ENCODE measurements at places on chromosomes 5 and 9.

GRCh38 chr9:32579706-32580331 is 6.9 kb upstream of the NDUFB6 start:
- DNase-seq, result peak; percentile 91
- no peaks in the 10 kb centered on the region for H3K36me3 ChIP-seq
- H3K4me1 ChIP-seq, result no peaks in the 10 kb centered on the region
- H3K4me3 ChIP-seq, result no peak overlapping the region

DNA sequence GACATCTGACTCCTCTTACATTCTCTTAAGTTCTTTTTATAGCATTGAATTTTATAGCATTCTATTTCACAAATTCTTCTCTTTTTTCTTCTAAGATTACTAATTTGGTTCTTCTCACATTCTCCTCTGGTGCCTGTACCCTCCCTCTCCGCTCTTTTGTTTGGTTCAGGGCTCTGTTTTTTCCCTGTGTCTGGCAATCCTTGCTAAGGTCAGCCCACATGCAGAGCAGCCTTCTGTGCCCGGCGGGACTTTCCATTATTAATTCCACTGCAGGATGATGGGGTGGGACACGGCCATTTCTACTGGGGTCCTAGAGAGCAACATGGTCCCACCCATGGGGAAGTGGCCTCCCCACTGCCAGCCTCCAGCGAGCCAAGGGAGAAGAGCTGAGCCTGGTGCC is 9.8 kb upstream of the TRAF2 start:
- DNase-seq, result no peak
- H3K36me3 ChIP-seq, result no peaks in the 10 kb centered on the region
- no peak overlapping the region for H3K27ac ChIP-seq
- no peak overlapping the region for H3K4me3 ChIP-seq

GRCh38 chr5:142248853-142249462 is 75.9 kb downstream of the SPRY4 start:
- H3K27me3 ChIP-seq, result no peaks in the 10 kb centered on the region
- DNase-seq, result no peak
- no peaks in the 10 kb centered on the region for H3K4me1 ChIP-seq
- no peaks in the 10 kb centered on the region for H3K36me3 ChIP-seq

DNA sequence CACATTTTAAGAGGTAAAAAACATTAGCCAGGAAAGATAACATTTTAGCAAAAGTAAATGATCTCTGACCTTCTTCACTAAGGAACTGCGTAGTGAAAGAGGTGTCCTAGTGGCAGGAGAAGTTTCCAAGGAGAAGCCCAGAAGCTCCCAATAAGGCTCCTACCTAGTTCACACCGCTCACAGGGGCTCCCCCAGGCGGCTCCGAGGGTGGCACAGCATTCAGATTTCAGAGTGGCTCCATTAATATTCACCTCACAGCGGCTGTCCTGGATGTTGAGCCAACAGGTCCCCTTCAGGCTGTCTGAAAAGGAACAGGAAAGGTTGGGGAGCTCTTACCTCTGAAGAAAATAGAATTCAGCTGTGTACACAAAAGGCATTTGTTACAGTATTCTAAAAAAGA is 187.3 kb downstream of the FBN2 start:
- H3K4me3 ChIP-seq, result no peak overlapping the region
- H3K27me3 ChIP-seq, result no peaks in the 10 kb centered on the region
- no peak overlapping the region for H3K27ac ChIP-seq
- DNase-seq, result no peak
- no peaks in the 10 kb centered on the region for H3K36me3 ChIP-seq

- no peaks in the 10 kb centered on the region for H3K27me3 ChIP-seq
- H3K36me3 ChIP-seq, result no peaks in the 10 kb centered on the region
- DNase-seq, result peak; percentile 50
- H3K27ac ChIP-seq, result peak within 1 kb of the TSS; percentile 44
- H3K4me1 ChIP-seq, result peaks cover 22% of the 10 kb centered on the region
Measured at GRCh38 chr5:181204826-181205760, at the start of gene TRIM7. Gene TRIM7, minus strand, starts transcription at chr5:181205196. Its CDS starts 86 bp downstream, at chr5:181205110.

DNA sequence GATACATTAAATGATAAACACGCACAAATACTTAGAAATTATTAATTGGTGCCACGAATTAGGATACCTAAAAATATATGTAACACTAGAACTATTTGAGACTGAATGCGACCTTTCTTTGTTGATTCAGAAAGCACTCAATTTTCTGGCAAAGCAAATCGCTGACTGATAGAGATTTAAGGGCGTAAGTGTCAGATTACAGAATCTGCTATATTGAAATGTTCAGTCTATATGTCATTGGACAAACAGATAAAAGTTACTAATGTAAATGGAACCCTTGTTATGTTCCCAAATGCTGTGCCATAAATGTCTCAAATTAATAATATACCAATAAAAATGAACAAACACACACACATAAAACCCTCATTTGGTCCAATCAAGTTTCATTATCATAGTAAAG is 137.9 kb downstream of the MPDZ start:
- H3K27ac ChIP-seq, result no peak overlapping the region
- H3K4me1 ChIP-seq, result no peaks in the 10 kb centered on the region
- H3K36me3 ChIP-seq, result peaks cover 4% of the 10 kb centered on the region
- no peak for DNase-seq
- no peak overlapping the region for H3K4me3 ChIP-seq
- H3K27me3 ChIP-seq, result no peaks in the 10 kb centered on the region

DNA sequence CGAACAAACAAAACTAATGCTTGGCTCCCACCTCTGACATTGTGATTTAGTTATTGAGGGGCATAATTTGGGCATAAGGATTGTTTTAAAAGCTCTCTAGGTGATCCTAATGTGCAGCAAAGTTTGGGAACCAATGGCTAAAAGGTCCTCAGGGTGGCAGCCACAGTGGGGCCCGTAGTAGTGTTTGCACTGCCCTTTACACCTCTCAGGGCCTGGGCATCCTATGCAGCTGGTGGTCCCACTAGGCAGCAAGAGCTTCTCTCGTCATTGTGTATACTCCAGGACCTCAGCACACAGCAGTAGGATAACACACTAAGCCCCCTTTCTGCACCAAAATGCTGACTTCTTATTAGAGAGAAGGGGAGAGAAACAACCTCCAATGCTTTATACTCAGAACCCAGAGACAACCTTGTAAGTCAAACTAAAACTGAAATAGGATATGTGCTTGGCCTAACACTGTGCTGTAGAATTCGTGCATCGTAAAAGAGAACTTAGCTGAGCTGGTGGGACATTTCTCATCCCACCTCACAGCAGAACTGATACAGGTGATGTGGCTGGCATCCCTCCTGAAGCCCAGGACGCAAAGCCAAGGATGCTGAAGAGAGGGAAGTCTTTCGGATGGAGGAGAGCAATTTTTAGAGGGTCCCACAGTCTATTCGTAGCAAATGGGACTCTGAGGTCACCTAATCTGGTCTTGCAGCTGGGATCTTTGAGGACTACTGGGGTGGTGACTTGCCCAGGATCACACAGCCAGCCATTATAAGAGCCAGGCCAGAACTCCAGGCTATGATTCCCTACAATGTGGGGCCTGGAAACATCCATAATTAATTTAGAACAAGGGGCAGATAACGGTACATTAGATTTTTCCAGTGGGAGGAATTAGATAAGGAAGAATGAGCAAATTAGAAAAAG is 1.2 kb downstream of the GLRX start:
- DNase-seq, result no peak
- no peaks in the 10 kb centered on the region for H3K27me3 ChIP-seq
- peak overlapping the region; percentile 83 for H3K27ac ChIP-seq
- peaks cover 9% of the 10 kb centered on the region for H3K36me3 ChIP-seq
- peak overlapping the region; percentile 66 for H3K4me3 ChIP-seq

GRCh38 chr5:31232273-31232888 is 38.9 kb downstream of the CDH6 start:
- no peaks in the 10 kb centered on the region for H3K36me3 ChIP-seq
- H3K4me1 ChIP-seq, result peaks cover 12% of the 10 kb centered on the region
- no peak overlapping the region for H3K27ac ChIP-seq
- no peak overlapping the region for H3K4me3 ChIP-seq

GRCh38 chr9:13324988-13325387 is 45.5 kb upstream of the MPDZ start:
- peak; percentile 7 for DNase-seq
- H3K36me3 ChIP-seq, result no peaks in the 10 kb centered on the region
- H3K4me1 ChIP-seq, result no peaks in the 10 kb centered on the region
- H3K27me3 ChIP-seq, result no peaks in the 10 kb centered on the region
- H3K27ac ChIP-seq, result no peak overlapping the region

DNA sequence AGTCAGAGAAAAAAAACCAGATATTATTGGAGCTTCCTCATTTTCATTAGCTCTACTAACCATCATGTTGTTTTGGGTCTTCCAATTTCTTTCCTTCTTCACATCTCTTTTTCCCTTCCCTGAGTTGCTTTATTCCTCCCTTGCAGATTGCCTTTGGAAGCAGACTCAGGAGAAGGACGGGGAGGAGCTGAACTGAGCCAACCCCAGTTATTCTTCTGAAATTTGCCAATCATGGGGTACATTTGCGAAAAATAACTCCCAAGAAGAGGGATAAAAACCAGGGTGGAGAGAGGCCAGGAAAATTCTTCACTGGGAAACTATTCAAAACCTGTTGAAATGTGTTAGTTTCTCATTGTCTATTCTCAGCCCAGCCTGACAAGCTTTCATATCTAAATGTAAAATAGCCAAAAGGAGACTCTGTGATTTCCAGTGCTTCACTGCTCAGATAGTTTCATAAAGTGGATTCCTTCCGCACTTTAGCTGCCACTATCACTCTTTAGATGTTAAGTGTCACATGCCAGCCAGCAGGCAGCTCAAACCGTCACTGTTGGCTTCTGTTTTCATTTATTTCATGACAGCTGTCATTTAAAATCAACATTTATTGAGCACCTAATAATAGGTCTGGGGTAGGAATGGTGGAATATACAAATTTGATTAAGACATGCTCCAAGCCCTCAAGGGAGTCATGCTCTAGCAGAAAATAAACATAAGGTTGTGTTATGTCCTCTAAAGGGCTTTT is 204.5 kb downstream of the SREK1 start:
- no peaks in the 10 kb centered on the region for H3K4me1 ChIP-seq
- H3K4me3 ChIP-seq, result no peak overlapping the region
- H3K36me3 ChIP-seq, result no peaks in the 10 kb centered on the region
- no peaks in the 10 kb centered on the region for H3K27me3 ChIP-seq

DNA sequence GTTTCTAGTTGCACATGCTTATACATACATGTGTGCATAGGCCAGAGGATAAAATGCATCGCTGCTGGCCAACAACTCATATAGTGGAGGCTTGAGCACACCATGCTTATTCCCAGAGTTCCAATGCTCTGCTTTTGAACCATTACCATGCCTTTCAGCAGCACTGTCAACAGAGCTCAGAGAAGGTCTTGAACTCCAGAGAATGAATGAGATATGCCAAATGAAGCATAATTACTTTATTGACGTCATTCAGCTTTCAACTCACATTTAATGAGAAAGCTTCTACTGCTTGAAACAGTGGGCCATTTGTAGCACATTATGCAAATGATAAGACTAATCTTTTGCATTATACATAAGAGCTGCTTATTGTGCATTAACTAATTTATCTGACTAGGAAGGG is 765.3 kb upstream of the GRAMD2B start:
- DNase-seq, result no peak
- H3K27me3 ChIP-seq, result no peaks in the 10 kb centered on the region
- H3K36me3 ChIP-seq, result no peaks in the 10 kb centered on the region
- H3K27ac ChIP-seq, result no peak overlapping the region
- H3K4me3 ChIP-seq, result no peak overlapping the region
- H3K4me1 ChIP-seq, result peaks cover 5% of the 10 kb centered on the region

GRCh38 chr5:28495876-28496275 is 1457.5 kb upstream of the CDH9 start:
- no peak overlapping the region for H3K4me3 ChIP-seq
- no peaks in the 10 kb centered on the region for H3K36me3 ChIP-seq
- H3K27me3 ChIP-seq, result no peaks in the 10 kb centered on the region
- no peaks in the 10 kb centered on the region for H3K4me1 ChIP-seq

- no peak for DNase-seq
- no peak overlapping the region for H3K4me3 ChIP-seq
- H3K4me1 ChIP-seq, result no peaks in the 10 kb centered on the region
Measured at GRCh38 chr9:33049680-33050361, 24.7 kb downstream of the DNAJA1 start.

GRCh38 chr5:33438996-33439395 is 1.8 kb upstream of the TARS1 start:
- H3K4me3 ChIP-seq, result no peak overlapping the region
- H3K36me3 ChIP-seq, result no peaks in the 10 kb centered on the region
- H3K27ac ChIP-seq, result no peak overlapping the region
- peaks cover 16% of the 10 kb centered on the region for H3K4me1 ChIP-seq

GRCh38 chr9:96048956-96049831 is 173.7 kb downstream of the ERCC6L2 start:
- H3K27me3 ChIP-seq, result no peaks in the 10 kb centered on the region
- H3K27ac ChIP-seq, result no peak overlapping the region
- H3K4me3 ChIP-seq, result no peak overlapping the region
- no peak for DNase-seq

DNA sequence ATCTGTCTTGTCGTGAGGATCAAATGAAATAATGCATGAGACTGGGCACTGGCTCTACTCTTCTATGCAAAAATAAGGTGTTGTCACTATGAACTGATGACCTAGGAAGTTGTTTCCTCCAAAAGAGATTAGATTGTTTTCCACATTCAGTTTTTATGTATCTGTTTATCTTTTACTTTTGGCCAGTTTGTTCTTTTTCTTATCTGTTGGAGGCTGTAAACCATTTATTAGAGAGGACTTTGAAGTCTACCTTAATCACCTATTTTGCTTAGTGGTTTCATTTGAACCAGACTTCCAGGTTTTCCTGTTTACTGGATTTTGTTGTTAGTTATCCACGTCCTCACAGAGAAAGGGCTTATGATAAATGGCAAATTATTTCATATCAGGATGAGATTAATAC is 21.5 kb upstream of the GDA start:
- H3K4me3 ChIP-seq, result no peak overlapping the region
- no peak overlapping the region for H3K27ac ChIP-seq
- H3K27me3 ChIP-seq, result no peaks in the 10 kb centered on the region
- no peak for DNase-seq

DNA sequence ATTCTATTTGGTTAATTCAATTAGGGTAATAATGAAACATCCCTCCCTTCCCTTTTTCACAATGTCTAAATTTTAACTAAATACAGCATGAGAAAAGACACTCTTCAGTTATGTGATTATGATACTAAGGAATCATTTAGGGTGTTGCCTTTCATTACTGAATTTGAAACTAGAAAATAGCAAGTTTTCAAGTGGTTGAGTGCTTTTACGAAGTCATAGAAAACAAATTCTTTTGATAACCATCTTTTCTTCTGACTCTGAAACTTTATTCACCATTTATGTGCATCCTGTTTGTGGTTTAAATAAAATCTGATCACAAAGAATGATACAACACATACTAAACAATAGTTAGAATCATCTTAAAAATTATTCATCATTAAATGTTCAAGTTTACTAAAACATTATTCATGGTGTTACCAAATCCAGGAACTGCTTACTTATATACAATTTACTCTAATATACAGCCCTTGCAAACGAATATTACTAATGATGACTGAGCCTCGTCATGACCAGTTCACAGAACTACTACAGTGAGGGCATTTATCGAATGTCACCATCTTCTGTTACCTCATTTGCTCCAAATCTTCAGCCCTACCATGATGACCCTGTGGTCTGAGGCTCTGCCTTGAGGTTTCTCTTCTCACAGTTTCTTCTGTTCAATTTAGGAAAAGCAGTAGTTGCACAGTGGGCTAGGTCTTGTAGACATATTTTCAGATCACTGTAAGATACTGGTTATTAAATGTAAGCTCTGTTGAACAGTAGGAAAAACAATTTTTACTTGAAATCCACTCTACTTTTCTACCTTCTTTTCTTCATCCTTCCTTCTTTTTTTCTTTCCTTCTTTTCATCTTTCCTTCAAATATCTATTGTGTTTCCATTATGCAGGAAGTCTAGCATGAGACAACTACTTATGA is 18.3 kb upstream of the IL9 start:
- H3K36me3 ChIP-seq, result no peaks in the 10 kb centered on the region
- peaks cover 9% of the 10 kb centered on the region for H3K27me3 ChIP-seq
- no peak overlapping the region for H3K27ac ChIP-seq
- DNase-seq, result no peak
- no peak overlapping the region for H3K4me3 ChIP-seq

Data from adrenal gland (tissue), 19 donors.